Femur (tissue), 1 donor: ENCODE measurements at places on chromosomes 2 and 18.
A peak's percentile ranks its signal among the peaks of the same experiment; 100 is the strongest.

DNA sequence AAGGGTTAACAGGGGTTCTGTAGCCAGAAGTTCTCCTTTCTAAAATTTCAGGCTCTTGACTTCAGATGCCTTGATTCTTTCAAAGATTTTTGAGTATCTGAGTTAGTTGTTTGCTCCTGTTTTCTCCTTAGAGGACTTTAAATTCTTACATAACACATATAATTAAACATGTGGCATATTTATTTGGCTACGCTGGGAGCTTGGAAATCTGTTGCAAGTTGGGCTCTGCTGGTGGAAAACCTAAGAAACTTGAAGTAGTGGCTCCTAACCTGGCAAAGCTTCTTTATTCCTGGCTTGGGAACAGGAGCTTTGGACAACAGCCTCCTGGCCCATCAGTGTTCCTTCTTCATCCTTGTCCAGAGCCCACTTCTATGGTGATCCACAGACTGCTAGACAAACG is 72.6 kb downstream of the VIT start:
- peak; percentile 37 for DNase-seq

DNA sequence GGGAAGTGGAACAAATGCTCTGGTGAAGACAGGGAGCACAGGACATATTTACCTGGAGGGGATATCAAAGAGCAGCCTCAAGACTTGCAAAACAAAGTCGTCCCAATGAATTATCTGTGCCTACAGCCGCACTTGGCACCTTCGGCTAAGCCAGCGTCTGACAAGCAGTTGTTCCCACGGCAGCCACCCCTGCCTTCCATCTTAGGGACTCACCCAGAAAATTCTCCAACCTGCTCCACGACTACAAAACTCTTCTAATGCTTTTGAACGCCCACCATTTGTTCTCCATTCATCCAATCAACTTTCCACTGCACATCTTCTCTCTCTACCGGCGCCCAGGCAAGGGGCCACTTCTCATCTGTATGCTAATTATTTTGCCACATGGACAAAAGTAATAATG is 7.0 kb downstream of the MYT1L start:
- no peak for DNase-seq

GRCh38 chr2:216740557-216741222 is 45.3 kb upstream of the IGFBP5 start:
- DNase-seq, result no peak

- DNase-seq, result no peak
These were observed 73.1 kb downstream of the SKA1 start for GRCh38 chr18:50447952-50448351.

DNA sequence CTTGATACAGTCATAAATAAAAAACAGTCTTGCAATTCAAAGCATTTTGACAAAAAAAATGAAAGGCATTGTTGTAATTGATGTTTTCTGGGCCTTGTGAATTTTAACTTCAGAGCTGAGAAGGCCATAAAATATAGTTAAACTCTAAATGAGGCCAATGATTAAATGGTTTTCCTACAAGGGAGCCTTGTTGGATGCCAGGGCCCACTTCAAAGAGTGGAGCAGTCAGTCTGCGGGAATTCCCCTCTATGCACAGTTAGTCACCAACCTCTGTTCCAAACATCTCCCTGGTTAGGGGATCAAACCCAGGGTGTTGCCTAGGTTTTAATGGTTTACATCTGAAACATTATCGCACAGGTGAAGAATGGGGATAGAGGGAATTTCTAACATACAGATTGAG is 143.4 kb downstream of the NCKAP5 start:
- DNase-seq, result peak; percentile 31

GRCh38 chr2:132670496-132671150 is 618 bp upstream of the LYPD1 start:
- DNase-seq, result peak; percentile 28

DNA sequence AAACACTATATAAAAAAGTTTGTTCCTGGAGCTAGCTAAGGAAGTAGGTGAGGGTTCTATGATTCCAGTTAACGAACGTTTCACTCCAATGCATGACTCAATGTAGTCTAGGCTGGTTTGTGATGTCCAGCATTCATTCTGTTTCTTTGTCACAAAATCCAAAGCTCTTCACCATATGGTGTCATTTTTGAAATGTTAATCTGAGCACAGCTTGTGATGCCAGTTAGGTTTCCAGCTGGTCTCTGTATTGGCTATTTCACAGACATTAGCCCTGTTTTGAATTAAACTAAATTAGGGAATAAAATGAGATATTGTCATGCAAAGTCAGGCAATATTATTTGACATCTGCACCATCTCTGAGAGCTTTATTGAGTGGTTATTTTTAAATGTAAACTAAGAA is 159.4 kb downstream of the RBM43 start:
- DNase-seq, result no peak

GRCh38 chr2:40358783-40359182 is 93.1 kb downstream of the SLC8A1 start:
- no peak for DNase-seq

GRCh38 chr18:12819322-12819721 is 64.7 kb downstream of the PTPN2 start:
- DNase-seq, result no peak

DNA sequence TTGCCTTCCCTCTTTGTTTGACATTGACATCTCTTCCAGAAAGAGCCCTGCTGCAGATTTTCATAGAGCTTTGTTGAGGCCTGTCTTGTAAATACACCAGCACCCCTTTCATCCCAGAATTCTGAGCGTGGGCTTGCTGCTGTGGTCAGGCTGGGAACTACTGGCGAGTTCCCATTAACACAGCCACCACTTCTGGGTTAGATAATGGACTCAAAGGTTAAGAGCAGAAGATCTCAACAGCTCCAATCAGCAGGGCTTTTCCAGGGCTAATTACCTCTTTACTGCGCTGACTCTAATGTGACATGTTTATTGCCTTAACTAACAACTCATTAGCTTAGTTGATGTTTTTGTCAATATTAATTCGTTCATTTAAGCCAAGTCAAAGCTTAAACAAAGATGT is 235.9 kb upstream of the BOD1L2 start:
- no peak for DNase-seq

DNA sequence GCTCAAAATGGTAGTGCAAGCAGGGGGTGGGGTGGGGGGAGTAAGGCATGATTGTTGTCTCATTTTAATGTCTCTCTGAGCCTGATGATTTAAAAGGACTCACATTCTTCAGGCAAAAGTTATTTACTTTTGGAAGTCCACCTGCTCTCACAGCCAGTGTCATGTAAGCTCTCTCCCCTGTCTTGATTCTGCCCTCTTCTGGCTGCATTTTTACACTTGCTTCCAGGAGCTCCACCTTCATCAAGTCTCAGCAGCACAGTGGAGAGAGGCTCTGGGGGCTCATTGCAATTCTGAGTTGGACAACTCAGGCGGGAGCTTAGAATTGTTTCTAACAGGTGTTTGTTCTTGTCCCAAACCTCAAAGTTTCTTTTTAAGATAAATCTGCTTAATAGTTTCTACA is 39.2 kb downstream of the GNAL start:
- no peak for DNase-seq

DNA sequence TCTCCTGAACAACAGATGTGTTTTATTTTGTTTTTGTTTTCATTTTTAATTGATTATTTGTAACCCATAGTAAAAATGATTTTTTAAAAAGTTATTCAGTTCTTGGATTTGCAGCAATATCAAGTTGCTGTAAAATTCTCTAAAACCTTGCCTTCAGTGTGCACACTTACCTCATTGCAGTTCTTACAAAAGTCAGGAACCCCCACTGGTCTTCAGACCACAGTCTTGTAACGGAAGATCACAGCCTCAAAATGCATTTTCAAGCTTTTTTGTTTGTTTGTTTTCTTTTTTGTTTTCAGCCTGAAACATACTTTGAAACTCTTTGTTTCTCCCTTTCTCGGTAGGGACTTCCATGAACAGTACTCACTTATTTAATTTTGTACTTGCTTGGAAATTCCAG is 1012.8 kb upstream of the GYPC start:
- no peak for DNase-seq

GRCh38 chr2:3585261-3586109 is 9.4 kb upstream of the COLEC11 start:
- DNase-seq, result peak; percentile 51

GRCh38 chr2:217297096-217297495 is 437.2 kb upstream of the TNP1 start:
- no peak for DNase-seq
